Stimulated activated CD8-positive, alpha-beta memory T cell treated with anti-CD3 and anti-CD28 coated beads, Interleukin-4, amount 100 ng/mL, for 4 hours (primary cell): ENCODE measurements at places on chromosomes 11 and 22.

DNA sequence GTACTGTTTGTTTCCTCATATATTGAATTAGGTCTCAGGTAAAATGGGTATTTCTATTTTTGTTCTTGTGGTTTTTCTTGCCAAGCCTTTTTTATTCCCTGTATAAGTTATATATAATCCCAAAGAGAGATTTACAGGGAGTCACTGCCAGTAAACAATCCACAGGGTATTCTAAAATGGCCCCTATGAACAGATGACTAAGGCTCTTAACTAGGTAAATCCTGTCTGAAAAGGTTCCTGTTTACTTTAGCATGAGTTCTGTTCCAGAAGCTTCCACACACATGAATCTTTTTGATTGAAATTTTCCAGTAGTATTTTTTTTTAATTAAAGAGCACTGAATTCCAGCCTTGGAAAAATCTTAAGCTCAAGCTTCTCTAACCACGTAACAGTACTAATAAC is 552.8 kb upstream of the CCDC179 start:
- no peak for DNase-seq

GRCh38 chr22:46009730-46010129 is 32.8 kb upstream of the WNT7B start:
- DNase-seq, result no peak

- no peak for DNase-seq
Observed at GRCh38 chr11:3203221-3204043, 15.2 kb downstream of the MRGPRG start.

DNA sequence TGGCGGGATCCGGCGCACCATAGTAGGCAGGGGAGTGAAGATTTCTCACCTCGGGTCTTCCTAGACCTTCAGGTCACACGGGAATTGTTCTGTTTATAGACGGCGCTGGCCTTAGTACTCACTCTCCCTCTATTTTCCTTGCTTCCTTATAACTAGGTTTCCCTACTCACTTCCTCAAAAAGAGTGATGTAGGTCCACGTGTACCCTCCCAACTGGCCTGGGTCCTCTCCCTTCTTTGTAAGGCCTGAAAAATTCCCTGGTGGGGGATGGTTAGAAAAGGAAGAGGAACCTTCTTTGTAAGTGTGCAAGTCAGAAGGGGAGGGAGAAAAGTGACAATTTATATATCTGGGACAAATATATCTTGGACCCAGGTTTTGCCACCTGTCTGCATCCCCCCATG is 2.9 kb upstream of the TMEM9B start:
- no peak for DNase-seq

DNA sequence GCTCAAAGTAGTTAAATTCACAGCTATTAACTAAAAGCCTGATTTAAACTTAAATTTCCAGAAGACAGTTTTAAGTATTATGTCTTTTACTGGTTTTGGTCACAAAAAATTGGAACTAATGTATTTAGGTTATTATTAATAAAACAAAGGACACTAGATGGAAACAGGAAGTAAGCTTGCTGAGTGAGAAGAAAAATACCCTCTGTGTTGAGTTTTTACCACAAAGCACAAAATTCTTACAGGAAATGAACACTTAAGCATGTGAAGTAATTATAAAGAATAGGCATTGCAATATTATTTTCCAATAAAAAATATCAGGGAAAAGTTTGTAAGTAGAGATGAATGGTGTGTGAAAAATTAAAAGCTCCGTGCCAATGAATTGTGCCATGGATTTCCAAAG is 46.3 kb downstream of the PIK3C2A start:
- no peak for DNase-seq

GRCh38 chr11:27150098-27150497 is 109.5 kb downstream of the BBOX1 start:
- DNase-seq, result no peak

DNA sequence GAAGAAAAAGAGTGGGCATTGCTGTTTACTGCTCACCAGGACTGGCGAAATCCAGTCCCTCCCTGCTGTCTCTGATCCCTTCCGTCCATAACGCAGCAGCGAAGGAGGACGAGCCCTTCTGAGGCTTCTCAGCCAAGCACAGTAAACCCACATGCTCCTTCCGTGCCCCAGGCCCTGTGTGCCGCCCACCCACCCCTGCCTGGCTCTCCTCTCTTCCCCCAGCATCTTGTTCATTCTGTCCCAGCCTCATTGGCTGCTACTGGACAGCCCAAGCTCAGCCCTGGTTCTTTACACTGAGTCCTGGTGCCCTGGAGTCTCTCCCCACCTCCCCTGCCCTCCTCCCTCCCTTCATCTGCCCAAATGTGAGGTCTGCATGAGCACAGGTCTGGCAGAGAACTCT is 559.7 kb downstream of the BRD1 start:
- no peak for DNase-seq

DNA sequence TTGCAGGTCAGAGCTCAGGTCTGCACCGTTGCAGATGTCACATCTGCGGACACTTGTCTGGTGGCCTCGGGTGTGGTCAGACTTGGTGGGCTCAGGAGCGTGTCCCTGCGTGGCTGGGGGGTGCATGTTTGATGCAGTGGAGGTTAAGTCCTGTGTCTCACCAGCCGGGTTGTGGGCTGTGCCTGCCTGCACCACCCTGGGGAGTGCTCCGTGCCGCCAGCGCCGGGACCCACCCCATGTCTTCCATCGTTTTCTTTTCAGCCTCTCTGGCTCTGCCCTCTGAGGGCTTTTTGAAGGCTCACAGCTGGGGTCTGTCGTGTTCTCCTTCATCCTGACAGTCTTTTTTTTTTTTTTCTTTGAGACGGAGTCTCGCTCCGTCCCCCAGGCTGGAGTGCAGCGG is 26.0 kb downstream of the PPIL2 start:
- no peak for DNase-seq

- no peak for DNase-seq
Observed at GRCh38 chr11:871472-871871, 28.8 kb downstream of the TSPAN4 start.

- DNase-seq, result no peak
Observed at GRCh38 chr11:99901175-99901574, 785.9 kb upstream of the ARHGAP42 start.

GRCh38 chr11:61737636-61738386 is 14.6 kb upstream of the MYRF start:
- DNase-seq, result no peak

DNA sequence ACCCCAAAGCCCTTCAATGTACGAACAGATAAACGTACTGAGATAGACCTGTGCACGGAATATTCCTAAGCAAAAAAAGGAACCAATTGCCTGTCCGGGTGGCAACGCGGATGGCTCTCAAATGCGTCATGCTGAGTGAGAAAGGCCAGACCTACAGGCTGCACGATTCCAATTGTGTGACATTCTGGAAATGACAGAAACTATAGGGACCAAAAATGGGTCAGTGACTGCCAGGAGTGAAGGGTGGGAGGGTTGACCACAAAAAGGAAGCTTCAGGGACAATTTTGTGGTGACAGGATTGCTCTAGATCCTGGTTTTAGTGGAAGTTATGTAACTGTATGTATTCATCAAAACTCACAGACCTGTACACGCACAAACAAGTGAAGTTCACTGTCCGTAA is 24.0 kb upstream of the SYT8 start:
- no peak for DNase-seq

GRCh38 chr11:134554861-134555260 is 142.8 kb upstream of the B3GAT1 start:
- no peak for DNase-seq

DNA sequence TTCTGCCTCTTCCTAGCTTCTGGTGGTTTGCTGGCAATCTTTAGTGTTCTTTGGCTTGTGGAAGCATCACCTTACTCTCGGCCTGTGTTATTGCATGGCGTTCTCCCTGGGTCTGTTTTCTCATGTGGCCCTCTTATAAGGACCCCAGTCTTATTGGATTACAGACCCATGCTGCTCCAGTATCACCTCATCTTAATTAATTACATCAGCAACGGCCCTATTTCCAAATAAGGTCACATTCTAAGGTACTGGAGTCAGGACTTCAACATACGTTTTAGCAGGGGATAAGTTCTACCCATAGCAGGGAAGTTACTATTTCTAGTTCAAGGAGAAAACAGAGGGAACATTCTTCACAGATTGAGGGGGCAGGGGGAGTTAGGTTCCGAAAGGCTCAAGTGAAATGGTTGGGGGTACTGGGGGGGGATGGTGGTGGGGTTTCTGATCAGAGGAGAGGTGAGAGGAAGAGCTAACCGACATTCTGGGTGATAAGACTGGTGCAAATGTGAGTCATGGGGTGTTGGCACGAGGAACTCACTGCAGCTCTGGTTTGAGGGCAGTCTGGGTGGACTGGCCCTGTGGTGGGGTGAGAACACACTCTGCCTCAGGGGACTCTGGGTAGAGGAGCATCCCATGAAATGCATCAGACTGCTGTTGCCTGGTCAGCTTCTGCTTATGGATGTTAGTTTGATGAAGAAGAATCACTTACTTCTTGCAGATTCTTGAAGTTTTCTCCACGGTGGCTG is 51.5 kb upstream of the ZBED5 start:
- DNase-seq, result no peak

DNA sequence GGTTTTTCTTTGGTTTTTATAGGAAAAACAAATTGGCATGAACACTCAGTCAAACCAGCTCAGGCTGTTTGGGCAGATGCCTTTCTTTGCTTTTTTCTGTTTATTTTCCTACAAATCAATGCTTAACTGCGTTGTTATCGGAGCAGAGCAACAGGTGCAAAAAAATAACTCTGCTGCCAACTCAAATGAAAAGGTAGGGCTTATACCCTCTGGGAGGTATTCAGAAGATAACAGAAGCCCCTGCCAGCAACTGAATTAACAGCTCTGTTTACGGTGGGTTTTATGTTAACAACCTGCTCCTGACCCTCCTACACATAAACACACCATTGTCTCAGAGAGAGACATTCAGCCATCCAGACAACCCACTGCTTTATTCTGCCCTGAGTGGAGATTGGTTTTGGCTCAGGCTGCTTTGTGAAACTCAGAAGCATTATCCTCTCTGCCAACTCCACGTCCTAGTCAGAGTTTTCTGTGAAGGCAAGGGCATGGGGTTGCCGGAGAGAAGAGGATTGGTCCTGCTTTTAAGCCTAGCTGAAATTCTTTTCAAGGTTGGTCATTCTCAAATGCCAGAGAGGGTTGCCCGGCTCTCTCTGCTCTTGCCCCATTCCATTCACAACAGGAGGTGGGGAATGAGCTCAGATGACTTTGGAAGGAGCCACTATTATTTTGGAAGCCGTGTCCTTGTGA is 11.4 kb downstream of the EHF start:
- DNase-seq, result no peak
